ENCODE measurements at places on chromosomes 4 and X. TPM values are rescaled to one million over a fixed set of nuclear protein-coding genes. Genes with fewer than 3 reads are reported as not detected.

The TCEAL9 gene
- total RNA-seq = 49.5 TPM

The SPANXB1 gene
- total RNA-seq = not detected

The GNRHR gene
- total RNA-seq = not detected

- DNase-seq = no peak
Observed at GRCh38 chr4:185640811-185641675, 105.7 kb upstream of the PDLIM3 start.

DNA sequence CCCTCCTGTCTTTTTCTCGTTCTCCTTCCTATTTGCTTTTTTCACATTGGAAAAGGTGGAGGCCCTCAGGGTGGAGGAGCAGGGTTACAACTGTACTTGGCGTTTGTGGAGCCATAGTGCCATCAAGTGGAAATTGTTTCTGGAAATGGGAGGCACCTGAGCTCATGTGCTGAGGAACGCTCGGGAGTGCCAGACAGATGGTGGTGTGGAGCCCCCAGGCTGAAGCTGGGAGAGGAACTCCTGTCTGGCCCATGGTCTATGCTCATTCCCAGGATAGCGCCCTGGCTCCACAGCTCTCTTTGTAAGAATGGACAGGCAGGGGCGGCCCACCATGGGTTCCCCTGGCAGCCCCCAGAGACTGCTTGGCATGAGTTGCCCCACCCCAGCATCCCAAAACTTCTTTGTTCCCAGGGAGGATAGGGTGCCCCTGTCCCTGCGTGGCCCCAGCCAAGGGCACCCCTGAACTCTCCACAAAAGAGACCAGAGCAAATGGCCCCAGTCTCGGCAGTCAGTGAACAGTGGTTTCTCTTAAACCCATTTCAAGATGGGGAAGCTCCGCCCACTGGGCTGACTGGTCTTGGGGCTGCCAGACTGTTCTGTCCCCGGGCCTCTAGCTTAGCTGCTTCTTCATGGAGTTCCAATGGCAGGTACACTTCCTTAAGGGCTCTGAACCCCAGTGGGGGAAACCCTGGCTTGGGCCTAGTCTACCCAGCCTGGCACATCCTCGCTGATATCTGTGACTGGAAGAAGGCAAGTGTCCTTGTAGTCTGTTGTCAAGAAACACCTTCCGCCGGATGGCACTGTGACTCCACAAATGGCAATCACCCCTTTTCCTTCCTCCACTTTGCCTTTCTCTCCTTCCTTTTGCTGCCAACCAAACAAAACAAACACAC lies 70.1 kb downstream of the NBDY start:
- peak; percentile 75 for DNase-seq

DNA sequence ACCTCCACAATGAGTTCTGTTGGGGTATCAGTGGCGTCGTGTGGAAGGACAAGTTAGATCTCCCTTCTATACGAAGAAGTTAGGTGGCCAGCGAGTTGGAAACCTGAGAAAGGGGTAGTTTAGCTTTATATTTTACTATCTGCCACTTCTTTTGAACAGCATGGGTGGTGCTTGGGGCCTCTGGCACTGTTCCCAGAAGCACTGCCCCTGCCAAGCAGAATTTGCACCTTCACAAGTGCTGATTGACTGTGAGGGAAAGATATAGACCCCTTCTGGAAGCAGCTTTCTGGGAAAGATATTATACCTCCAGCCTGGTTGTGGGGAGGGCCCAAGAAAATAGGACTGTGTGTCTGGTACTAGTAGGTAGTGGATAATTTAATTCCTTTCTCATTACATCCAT lies 246.9 kb downstream of the FBXO8 start:
- DNase-seq = no peak
